ENCODE measurements at places on chromosomes 7 and 10.

DNA sequence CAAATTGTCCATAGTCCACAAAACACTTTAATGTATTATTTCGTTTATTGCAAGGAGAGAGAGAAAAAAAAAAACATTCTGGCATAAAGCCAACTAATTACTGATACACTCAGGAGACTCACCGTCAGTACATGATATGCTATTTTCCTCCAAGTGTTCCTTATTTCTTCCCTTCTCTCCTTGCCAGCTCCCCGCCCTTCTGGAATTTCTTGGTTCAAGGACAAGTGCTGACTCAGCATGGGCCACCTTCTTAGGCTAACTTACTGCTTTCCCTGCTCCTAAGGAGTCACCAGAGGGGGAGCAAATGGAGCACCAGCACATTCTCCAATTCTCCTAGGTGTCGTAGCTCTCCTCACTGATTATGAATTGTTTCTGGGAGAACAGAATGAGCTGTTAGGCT is 133.8 kb upstream of the HDAC9 start:
- no peak for DNase-seq

DNA sequence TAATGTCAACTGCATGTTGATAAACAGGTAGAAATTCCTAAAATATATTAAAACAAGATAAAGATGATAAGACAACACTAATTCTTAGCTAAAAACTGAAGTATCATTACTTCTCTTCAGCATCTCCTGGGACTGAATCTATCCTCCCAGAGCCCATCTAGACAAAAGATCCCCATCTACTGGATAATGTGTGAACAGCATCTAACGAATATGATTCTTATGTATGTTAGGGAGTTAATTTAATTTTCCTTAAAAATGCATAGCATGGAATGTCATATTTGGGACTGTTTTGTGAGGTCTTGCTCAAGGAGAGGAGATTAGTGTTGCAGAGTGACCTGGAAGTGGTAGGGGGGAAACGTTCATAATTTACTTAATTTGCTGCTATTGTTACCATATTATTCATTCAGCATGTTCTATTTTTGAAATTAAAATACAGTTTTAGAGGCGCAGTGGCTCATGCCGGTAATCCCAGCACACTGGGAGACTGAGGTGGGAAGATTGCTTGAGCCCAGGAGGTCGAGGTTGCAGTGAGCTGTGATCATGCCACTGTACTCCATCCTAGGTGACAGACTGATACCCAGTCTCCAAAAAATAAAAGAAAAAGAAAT is 305.1 kb upstream of the CSTF2T start:
- DNase-seq, result no peak

DNA sequence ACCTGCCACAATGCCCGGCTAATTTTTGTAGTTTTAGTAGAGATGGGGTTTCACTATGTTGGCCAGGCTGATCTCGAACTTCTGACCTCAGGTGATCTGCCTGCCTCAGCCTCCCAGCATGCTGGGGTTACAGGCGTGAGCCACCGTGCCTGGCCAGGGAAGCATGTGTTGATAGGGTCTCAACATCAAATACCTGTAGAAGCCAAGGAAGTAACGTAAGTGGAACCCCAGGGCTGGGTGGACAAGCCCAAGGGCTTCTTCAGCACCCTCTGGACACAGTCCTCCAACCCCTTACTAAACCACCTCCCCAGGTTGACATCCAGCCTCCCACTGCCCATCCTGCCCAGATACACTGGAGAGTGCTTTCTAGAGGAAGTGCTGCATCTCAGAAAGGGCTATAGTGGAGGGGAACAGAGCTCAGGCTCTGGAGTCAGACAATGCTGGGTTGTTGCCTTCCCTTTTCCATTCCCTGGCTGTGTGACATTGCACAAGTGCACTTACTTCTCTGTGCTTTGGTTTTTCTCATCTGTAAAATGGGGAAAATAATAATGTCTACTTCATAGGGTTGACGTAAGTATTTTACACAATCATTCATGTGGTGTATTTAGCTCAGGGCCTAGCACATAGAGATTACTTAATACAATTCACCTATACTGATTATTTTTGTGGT is 73.9 kb upstream of the KAT6B start:
- no peak for DNase-seq

- no peak for DNase-seq
These were observed 55.2 kb upstream of the GDF10 start for GRCh38 chr10:47244560-47245500.

Measured in cortex of kidney (tissue), 1 donor.